ENCODE measurements at places on chromosomes 1 and 21. TPM values are rescaled to one million over a fixed set of nuclear protein-coding genes. Genes with fewer than 3 reads are reported as not detected.

The SPATC1L gene
- total RNA-seq = 11.2 TPM

GRCh38 chr1:43548285-43549271, 17.9 kb downstream of the PTPRF start:
- DNase-seq = no peak

DNA sequence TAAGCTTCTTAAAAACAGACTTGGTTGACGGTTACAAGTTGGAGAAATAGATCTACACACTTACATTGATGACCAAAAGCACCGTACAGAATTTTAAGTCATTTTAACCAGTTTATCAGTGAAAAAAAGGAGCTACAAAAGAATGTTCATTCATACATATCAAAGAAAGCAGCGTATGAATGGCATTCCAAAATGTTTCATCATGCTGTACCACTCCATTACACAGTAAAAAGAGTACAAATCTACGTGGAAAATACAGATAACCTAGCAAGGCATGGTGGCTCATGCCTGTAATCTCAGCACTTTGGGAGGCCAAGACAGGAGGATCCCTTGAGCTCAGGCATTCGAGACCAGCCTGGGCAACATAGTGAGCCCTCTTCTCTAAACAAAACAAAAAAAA, 40.3 kb downstream of the ZZZ3 start:
- DNase-seq = no peak

- DNase-seq = no peak
Measured at GRCh38 chr1:41663671-41664400, 179.4 kb upstream of the EDN2 start.

- DNase-seq = peak; percentile 33
Measured at GRCh38 chr1:1402072-1402900, 3.2 kb upstream of the CCNL2 start.

DNA sequence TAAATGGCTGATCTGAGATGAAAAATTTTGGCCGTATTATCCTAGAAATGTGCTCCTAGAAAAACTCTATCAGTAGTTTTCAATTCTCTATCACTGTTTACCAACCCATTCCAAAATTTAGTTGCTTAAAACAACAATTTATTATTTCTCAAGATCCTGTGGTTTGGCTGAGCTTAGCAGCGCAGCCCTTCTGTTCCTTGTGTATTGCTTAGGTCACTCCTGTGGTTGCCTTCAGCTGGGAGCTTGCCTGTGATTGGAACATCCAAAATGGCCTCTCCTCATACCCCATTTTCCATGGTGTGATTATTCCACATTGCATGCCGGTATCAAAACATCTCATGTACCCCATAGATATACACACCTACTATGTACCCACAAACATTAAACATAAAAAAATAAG, 22.8 kb upstream of the STUM start:
- DNase-seq = no peak

The TMPRSS15 gene
- total RNA-seq = not detected

The KRTAP12-3 gene
- total RNA-seq = not detected

DNA sequence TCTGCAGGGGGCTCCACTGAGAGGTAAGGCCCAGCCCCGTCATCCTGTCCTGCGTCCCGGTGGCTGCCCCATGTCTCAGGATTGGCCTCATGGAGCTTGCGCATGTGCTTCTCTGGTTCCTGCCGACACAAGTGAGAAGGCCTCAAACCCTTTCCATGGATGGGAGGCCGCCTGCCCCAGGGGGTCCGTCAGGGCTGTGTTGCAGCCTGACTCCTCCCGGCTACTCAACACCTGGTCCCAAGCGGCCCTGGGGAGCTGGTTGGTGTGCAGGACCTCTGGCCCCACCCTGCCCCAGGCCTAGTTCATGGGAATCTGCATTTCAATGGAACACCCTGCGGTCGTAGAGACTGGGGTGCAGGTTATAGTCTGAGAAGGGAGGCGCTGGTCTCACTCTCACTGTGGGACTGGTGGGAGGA, 21.1 kb upstream of the PDE9A start:
- no peak for DNase-seq

DNA sequence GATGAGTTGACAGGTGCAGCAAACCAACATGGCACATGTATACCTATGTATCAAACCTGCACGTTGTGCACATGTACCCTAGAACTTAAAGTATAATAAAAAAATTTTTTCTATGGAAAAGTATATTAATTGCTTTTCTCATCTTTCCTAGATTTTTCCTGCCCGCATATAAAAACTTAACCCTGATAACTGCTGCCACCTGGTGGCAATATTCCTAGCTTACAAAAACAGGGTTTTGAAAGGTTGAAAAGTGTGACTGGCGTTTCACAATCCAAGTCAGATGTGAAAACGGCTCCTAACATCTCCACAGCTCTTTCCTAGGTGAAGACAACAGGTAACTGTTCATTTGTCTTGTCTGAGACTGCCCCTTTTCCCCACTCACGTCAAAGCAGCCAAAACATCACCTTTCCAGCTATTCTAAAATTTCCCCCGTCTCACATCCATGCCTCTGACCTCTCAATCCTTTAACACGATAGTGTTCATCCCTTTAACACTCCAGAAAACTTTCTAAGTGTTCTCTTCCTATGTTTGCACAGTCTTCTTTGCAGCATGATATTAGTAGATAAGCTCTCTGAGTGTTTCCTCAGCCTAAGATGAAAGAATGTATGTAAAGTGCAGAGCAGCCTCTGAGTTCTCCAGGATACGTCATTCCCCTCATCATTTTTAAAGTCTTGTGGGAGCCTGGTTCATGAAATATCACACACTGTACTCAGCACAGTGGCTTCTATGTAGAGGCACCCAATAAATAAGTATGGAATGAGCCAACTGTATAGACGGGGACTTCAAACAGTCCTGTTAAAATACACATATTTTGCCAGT, 27.5 kb downstream of the OVGP1 start:
- DNase-seq = peak; percentile 25

DNA sequence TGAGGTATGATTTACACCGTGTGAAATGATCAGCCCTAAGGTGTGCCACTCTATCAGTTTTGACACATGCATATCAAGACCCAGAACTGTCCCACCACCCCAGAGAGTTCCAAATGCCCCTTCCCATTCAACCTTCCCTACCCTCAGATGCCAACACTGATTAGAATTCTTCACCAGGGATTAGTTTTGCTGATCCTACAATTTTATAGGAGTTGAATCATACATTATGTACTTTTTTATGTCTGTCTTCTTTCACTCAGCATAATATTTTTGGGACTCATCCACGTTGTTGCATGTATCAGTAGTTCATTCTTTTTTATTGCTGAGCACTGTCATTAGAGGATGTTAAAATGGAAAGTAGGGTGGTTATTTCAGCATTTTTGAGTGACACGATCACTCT, 178.3 kb downstream of the ZSCAN20 start:
- DNase-seq = no peak

DNA sequence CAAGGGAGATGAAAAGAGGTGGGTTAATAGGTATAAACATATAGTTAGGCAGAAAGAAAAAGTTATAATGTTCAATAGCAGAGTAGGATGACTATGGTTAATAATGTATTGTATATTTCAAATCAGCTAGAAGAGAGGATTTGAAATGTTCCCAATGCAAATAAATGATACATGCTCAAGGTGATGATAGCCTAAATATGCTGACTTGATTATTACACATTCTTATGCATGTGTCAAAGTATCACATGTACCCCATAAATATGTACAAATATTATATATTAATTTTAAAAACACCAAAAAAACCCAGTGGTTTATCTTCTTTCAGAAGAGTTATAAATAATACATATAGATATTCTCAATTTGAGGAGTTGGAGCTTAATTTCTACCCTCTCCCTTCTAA, 38.3 kb upstream of the ZSWIM5 start:
- DNase-seq = no peak

The GSTM3 gene
- 10.7 TPM for total RNA-seq

GRCh38 chr1:112711041-112711440, 4.1 kb downstream of the PPM1J start:
- no peak for DNase-seq

The BMP8A gene
- total RNA-seq = not detected

- no peak for DNase-seq
Measured at GRCh38 chr21:14483296-14483695, 62.8 kb downstream of the SAMSN1 start.

GRCh38 chr1:32500387-32501209, 35.7 kb downstream of the ZBTB8B start:
- DNase-seq = no peak

GRCh38 chr1:56311766-56312165, 267.6 kb downstream of the PLPP3 start:
- DNase-seq = no peak

- no peak for DNase-seq
Measured at GRCh38 chr1:69613414-69613813, 45.7 kb downstream of the LRRC7 start.

The ACTL8 gene
- not detected for total RNA-seq

- no peak for DNase-seq
Measured at GRCh38 chr1:158104891-158105290, 75.8 kb upstream of the CD1D start.

- DNase-seq = no peak
Measured at GRCh38 chr1:33624991-33625870, 152.8 kb downstream of the ZSCAN20 start.

- no peak for DNase-seq
Measured at GRCh38 chr1:12709091-12709491, 6.8 kb upstream of the AADACL3 start.

The SGIP1 gene
- total RNA-seq = not detected

DNA sequence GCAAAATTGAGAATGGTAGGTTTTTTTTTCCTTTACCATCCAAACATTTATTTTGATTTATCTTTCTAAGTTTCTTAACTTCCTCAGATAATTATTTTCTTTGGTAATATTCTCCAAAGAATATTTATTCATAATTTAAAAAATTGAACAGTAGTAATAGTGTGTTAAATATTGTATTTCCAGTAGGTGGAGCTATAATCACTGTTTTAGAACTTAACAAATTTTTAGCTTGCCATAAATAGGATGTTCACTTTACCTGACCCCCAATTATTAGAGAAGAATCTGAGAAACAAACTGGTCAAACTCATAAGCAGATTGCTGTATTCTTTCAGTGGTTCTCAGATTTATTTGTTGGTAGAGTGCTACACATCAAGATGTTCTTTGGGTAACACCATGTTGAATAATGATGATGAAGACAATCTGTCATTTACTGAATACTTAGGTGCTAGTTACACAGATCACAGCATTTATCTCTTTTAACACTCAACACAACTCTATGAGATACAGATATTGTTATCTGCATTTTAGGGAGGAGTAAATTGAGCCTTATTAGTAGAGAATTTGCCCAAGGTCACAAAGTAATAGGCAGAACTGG, 82.4 kb upstream of the GPR88 start:
- no peak for DNase-seq

Measured in naive thymus-derived CD8-positive, alpha-beta T cell (primary cell).